AG09319 (cell line): ENCODE measurements at places on chromosomes 13 and 19.

DNA sequence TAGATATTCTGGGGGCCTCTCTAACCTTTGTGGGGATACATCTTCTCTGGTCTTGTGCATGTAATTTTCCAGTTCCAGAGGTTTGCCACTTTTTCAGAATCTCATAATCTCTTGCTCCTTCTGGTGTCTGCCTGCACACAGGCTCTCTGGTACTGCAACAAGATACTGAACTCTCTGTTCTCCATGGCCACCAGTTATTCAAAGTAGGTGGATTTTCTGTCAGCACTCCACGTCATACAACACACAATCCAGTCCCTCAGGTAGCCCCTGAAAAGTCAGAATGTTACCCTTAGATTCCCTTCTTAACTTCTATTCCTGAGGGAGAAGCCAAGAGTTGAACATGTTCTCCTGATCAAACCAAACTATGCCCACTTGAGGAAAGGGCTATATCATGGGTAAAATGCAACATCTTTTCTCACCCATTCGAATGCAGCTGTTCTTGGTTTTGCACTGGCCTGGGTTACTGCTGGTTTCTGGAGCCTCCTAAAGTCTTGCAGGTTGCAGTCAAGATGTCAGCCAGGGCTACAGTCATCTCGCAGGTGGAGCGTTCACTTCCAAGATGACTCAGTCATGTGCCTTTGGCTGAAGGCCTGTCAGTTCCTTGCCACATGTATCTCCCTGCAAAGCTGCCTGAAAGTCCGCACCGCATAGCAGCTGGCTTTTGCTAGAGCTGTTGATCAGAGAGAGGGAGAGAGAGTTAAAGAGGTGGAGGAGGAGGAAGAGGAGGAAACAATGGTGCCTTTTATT, 57.7 kb upstream of the TUBA3C start:
- no peak for DNase-seq

DNA sequence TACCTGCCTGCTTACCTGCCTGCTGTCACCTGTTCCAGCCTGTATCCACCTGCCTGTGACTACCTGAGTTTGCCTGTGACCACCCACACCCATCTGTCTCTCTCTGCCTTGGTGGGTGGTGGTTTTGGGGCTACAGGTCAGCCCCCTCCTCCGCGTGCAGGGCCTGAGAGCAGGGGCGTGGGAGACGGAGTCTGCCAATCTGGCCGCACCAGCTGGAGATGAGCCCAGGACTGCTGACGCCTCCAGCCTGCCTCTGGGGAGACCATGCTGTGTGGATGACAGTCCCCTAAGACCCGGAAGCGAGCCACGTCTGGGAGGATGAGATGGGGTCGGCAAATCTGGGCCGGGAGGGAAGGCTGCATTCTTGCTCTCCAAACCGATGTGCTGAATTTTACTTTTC, 15.9 kb upstream of the KCTD15 start:
- DNase-seq, result no peak

GRCh38 chr19:21709464-21709863, 57.9 kb downstream of the ZNF100 start:
- no peak for DNase-seq

- DNase-seq, result no peak
Observed at GRCh38 chr13:93345770-93346169, 119.2 kb downstream of the GPC6 start.

DNA sequence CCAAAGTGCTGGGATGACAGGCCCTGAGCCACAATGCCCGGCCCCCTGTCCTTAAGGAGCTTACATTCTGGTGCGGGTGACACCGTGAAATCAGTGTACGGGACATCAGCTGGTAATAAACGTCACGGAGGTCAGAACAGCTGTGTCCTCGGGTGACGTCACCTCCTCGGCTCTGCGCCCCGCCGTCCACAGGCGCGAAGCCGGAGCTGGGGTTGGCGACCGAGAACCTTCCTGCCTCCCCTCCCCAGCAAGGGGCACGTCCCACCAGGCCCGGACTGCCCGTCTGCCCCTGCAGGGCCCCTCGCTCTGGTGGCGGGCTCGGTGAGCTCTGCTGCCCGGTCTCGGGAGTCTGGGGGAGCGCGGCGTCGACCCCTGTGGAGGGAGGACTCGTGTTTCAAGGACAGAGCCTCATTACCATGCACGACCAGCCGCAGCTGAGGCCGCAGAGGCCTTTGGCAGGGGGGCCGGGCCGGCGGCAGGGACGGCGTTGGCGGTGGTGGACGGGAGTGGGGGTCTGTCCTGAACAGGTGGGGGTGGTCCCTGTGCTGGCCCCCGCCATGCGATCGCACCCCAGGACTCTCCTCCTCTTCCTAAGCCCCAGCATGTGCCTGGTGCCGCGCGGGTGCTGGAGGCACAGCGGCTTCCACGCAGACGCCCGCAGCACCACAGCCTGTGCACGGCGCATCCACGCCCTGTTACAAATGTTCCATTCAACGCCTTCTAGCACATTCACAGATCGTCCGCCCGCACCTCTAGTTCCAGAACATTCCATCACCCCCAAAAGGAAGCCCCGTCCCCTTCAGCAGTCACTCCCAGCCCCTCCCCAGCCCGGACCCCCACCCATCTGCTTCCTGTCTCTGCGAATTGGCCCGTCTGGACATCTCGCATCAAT, 5.4 kb downstream of the LINGO3 start:
- DNase-seq, result no peak

DNA sequence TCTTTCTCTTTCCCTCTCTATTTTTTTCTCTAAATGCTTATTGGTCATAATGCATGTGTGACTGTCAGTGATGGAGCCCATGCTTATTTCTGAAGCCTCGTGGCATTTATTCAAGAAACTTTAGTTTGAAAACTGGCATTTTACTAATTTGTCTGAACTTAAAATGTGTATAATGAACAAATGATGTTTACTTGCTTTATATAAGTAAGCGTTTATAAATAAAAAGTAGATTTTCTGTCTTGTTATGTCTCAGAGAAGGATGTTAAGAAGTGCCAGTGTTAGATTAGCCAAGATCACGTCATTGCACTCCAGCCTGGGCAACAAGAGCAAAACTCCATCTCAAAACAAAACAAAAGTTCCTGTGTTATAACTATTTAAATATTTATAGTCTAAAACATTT, 1568.1 kb downstream of the EFNB2 start:
- no peak for DNase-seq

DNA sequence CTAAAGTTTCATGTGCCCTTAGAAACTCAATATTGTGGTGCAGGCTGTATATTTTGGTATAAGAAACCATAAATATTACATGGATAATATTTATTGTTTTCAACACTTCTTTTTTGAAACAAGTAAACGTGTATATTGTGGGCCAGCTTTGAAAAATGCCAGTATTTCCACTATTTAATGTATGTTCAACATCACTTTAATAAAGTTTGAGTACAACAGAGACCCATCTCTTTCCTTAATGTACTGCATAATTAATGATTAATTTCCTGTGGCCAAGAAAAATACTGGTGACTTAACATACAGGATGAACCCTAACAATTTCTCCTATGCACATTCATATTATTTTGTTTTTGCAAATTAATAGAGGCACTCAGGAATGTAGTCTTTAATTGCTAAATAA, 2891.5 kb downstream of the PCDH9 start:
- no peak for DNase-seq

GRCh38 chr19:19202707-19203011, 555 bp downstream of the NR2C2AP start:
- DNase-seq, result no peak

GRCh38 chr13:18954254-18954653, 227.4 kb downstream of the TUBA3C start:
- DNase-seq, result no peak

- no peak for DNase-seq
Observed at GRCh38 chr13:40407567-40407966, 258.9 kb downstream of the FOXO1 start.

DNA sequence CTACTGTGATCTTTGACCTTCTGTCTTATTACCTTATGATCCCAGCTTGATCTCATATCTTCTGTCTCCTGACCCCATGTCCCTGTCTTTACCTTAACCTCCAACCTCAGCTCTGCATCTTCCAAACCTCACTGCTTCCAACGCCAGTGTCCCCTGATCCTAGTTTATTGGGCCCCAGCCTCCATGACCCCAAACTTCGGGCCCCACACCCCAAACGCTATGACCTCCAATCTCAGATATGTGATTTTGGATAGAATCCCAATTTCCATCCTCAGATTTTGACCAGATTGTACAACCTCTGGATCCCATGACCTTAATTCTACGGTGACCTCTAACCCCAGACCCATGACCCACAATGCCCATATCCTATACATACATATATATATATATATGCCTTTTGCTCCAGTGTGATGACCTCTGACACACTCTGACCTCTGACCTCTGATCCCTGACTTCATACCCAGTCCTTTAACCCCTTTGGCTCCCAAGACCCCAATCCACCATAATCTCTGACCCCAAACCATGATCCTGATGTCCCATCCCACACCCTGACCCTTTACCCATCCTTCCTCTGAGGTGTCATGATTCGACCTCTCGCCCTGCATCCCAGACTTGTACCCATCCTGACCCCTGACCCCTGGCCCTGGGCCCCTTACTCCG, 3.5 kb downstream of the KLK12 start:
- no peak for DNase-seq

DNA sequence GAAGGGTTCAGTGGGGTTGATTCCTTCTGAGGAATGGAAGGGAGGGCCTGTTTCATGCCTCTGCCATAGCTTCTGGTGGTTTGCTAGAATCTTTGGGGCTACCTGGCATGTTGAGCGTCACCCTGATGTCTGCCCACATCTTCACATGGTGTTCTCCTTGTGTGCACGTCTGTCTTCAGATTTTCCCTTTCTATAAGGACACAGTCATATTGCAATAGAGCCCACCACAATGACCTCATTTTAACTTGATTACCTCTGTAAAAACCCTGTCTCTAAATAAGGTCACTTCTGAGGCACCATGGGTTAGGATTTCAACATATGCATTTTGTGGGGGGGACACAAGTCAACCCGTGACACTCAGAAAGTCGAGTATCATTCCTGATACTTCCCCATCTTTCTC, 257.9 kb downstream of the COG6 start:
- no peak for DNase-seq

GRCh38 chr13:24406524-24406923, 97.1 kb downstream of the C1QTNF9 start:
- DNase-seq, result no peak

DNA sequence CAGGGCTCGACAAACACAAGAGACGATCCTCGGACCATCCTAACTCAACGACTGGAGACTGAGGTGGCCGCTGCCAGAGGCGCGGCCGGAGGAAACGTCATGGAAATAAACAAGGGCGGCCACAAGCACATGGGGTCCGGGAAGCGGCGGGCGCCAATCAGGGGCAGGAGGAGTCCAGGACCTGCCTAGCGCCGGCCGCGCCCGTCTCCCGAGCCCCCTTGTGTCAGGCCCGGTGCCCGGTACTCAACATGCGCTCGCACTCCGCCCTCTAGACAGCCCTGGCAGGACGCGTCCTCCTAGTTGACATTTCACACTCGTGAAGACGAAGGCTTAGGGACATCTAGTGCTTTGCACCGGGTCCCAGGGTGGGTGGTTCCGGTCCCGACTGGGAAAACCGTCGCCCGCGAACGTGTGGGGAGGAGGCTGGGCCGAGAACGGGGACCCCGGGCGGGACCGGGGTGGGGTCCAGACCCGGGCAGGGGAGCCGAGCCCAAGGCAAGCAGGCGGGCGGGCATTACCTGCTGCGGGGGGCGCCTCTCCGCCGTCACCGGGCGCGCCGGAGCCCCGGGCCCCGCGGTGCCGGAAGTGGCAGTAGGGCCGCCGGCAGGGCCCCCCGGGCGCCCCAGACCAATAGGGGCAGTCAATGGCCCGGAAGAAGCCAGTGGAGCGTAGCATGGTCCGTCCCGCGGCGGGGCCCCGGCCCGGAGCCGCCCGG, 442 bp downstream of the REXO1 start:
- DNase-seq, result no peak

- DNase-seq, result no peak
Observed at GRCh38 chr19:45404557-45405434, at the start of gene PPP1R13L. Gene PPP1R13L (minus strand): TSS chr19:45405069. CDS start chr19:45398318, 6,751 bp downstream.

DNA sequence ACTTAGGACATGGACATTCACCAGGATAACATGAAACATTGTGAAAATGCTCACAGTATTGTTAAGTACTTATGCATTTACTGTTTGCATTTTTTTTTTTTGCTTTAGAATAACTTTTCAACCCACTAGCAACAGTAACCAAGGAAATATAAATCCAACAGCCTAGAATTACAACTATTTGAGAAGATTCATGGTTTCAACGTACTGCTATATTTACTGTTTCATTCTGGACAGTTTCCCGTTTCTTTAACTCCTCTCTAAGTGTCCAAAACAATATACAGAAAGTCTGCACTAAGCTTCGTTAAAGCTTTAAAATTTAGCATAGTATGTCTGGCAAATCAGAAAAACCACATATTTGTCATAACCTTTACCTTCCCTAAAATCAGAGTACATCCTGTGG, 2.7 kb downstream of the SMAD9 start:
- no peak for DNase-seq

GRCh38 chr13:79654520-79654919, 173.6 kb downstream of the NDFIP2 start:
- DNase-seq, result no peak

DNA sequence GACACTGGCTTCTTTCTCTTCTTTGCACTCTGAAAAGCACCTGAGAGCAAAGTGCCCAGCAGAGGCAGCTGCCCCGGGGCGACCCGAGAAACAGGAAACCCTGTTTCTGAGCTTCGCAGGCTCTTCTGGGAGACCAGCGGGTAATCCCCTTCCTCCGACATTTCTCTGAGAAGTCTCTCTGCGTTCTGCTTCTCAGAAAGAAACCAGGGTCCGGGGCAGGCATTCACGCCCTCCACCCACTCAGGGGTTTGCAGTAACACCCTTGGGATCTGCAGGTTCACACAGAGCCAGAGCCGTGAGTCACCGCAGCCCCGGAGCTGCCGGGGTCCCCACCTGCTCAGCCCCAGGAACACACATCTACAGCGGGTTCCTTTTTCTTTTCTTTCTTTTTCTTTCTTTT, 86.0 kb downstream of the GADD45B start:
- DNase-seq, result no peak

DNA sequence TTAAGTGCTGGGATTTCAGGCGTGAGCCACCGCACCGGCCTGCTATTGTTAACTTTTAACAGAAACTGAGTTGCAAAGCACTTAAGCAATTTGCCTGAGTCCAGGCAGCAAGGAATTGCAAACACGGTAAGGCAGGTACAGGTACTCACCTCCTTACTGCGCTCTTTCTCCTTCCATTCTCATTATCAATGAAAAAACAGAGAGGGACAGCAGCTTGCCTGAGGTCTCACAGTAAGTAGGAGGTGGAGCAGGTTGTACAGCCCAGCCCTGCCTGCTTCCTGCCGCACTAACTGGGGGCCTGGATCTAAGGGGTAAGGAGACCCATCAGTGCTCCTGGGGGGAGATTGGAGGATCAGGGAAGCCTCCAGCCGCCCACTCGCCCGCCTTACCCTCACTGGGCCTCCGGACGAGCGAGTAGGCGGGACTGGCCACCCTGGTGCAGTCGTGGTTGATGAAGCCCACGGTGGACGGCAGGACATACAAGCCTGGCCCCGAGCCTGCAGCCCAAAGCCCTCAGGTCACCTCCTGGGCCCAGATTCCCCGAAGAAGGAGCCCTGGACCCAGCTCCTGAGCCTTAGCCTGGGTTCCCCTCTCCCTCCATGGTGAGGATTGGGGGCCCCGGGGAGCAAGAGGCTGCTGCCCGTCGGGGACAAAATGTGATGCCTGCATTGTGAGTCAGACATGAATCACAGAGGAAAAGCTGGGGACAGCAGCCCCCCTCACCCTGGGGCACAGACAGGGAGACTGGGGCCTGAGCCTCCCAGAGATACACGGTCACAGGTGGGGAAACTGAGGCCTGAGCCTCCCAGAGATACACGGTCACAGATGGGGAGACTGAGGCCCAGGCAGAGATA, 11.4 kb upstream of the SHC2 start:
- DNase-seq, result no peak
